Stomach (tissue), 19 donors: ENCODE measurements at places on chromosomes 7 and 10. TPM values are rescaled to one million over a fixed set of nuclear protein-coding genes. Genes with fewer than 3 reads are reported as not detected.

- H3K36me3 ChIP-seq: no peaks in the 10 kb centered on the region
- DNase-seq: no peak
- H3K4me3 ChIP-seq: no peak overlapping the region
- peaks cover 29% of the 10 kb centered on the region for H3K4me1 ChIP-seq
- H3K27ac ChIP-seq: no peak overlapping the region
- no peaks in the 10 kb centered on the region for H3K27me3 ChIP-seq
Measured at GRCh38 chr10:59082249-59082648, 94.2 kb upstream of the PHYHIPL start.

- DNase-seq: no peak
- H3K4me3 ChIP-seq: no peak overlapping the region
- H3K27me3 ChIP-seq: no peaks in the 10 kb centered on the region
- H3K27ac ChIP-seq: no peak overlapping the region
Measured at GRCh38 chr7:36652431-36652830, 71.9 kb downstream of the AOAH start.

DNA sequence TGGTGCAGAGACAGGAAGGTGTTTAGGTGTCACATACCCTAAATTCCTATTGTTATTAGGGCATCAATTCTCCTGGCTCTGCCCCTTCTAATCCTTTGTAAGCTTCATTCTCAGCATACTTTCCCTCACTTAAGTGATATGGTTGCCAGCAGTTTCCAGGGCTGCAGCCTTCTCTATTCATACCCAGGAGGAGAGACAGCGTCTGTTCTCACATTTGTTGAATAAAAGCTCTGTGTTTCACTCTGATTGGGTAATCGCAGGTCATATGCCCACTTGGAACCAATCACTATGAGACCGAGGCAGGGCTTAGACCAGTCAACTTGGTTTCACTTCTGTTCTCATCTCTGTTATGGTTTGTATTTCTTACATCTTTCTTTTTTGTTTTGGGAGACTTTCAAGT lies 109.6 kb upstream of the MTPN start:
- no peaks in the 10 kb centered on the region for H3K36me3 ChIP-seq
- peak; percentile 86 for DNase-seq
- H3K27me3 ChIP-seq: no peaks in the 10 kb centered on the region
- H3K27ac ChIP-seq: peak overlapping the region; percentile 49
- H3K4me1 ChIP-seq: no peaks in the 10 kb centered on the region
- peak overlapping the region; percentile 31 for H3K4me3 ChIP-seq

GRCh38 chr10:131418681-131419080 lies 107.2 kb upstream of the TCERG1L start:
- H3K4me1 ChIP-seq: no peaks in the 10 kb centered on the region
- no peak for DNase-seq
- peaks cover 19% of the 10 kb centered on the region for H3K27me3 ChIP-seq
- no peak overlapping the region for H3K4me3 ChIP-seq

GRCh38 chr10:72375173-72375572 lies 20.5 kb upstream of the DNAJB12 start:
- H3K36me3 ChIP-seq: peaks cover 53% of the 10 kb centered on the region
- no peak overlapping the region for H3K4me3 ChIP-seq
- peaks cover 5% of the 10 kb centered on the region for H3K4me1 ChIP-seq
- H3K27me3 ChIP-seq: no peaks in the 10 kb centered on the region

- no peaks in the 10 kb centered on the region for H3K4me1 ChIP-seq
- no peaks in the 10 kb centered on the region for H3K27me3 ChIP-seq
- peak; percentile 71 for DNase-seq
- H3K27ac ChIP-seq: no peak overlapping the region
Measured at GRCh38 chr10:52778511-52779392, 6.2 kb upstream of the MBL2 start.

DNA sequence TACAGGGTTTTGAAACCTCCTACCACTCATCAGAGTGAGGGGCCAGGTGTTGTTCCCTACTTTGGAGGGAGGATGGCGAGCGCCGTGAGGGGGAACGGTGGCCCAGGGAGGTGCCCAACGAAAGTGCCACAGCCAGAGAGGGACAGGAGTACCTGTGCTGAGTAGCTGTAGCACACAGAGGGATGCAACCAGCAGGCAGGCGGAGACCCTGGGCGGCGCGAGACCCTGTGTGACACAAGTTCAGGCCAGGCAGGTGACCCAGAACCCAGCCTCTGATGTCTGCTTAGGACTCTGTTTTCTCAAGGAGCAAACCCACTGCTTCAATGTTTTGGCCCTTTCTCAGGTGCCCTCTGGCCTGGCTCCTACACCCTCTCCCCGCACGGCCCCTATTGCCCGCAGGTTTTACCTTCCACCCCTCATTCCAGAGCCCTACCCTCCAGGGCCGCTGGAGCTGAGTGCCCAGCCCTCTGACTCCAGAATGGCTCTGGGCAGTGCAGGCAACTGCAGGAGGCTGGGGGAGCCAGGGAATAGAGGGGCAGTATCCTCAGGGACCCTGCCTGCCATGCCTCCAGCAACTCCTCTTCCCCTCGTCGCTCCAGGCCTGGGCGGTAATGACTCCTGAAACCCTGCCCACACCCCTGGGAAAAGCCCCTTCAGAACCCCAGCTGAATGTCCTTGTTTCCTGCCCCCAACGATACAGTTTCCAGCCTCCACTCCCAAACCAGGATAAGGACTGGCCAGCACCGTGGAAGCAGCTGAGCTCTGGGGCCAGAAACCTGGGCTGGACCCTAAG lies 164.1 kb upstream of the RHEB start:
- H3K4me1 ChIP-seq: peaks cover 48% of the 10 kb centered on the region
- no peak overlapping the region for H3K4me3 ChIP-seq
- H3K27ac ChIP-seq: no peak overlapping the region

DNA sequence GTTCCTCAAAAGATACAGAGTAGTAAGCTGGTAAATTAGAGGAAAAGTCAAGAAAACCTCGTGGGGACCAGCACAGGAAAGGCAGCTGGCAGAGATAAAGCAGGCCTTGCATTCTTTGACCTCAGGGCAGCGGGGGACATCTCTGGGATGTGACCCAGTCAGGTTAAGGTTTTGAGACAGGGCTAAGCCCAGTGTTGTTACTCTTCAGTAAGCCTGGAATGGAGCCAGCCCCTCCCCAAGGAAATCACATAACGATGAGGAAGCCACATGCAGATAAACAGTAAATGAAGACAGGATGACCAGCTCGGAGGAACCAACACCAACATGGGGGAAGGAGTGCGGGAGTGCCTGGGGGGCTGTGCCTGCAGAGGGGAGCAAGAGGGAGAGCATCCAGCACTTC lies 99.6 kb downstream of the JAZF1 start:
- H3K27me3 ChIP-seq: no peaks in the 10 kb centered on the region
- DNase-seq: no peak
- peaks cover 56% of the 10 kb centered on the region for H3K4me1 ChIP-seq
- H3K27ac ChIP-seq: no peak overlapping the region
- H3K36me3 ChIP-seq: no peaks in the 10 kb centered on the region

- no peaks in the 10 kb centered on the region for H3K36me3 ChIP-seq
- H3K27ac ChIP-seq: no peak overlapping the region
- no peaks in the 10 kb centered on the region for H3K27me3 ChIP-seq
- peaks cover 40% of the 10 kb centered on the region for H3K4me1 ChIP-seq
- peak; percentile 56 for DNase-seq
Measured at GRCh38 chr7:117014673-117015133, 61.4 kb downstream of the ST7 start.

- H3K27ac ChIP-seq: no peak overlapping the region
- DNase-seq: no peak
- no peaks in the 10 kb centered on the region for H3K27me3 ChIP-seq
- no peaks in the 10 kb centered on the region for H3K36me3 ChIP-seq
Measured at GRCh38 chr10:22005763-22006162, 2.2 kb upstream of the DNAJC1 start.

DNA sequence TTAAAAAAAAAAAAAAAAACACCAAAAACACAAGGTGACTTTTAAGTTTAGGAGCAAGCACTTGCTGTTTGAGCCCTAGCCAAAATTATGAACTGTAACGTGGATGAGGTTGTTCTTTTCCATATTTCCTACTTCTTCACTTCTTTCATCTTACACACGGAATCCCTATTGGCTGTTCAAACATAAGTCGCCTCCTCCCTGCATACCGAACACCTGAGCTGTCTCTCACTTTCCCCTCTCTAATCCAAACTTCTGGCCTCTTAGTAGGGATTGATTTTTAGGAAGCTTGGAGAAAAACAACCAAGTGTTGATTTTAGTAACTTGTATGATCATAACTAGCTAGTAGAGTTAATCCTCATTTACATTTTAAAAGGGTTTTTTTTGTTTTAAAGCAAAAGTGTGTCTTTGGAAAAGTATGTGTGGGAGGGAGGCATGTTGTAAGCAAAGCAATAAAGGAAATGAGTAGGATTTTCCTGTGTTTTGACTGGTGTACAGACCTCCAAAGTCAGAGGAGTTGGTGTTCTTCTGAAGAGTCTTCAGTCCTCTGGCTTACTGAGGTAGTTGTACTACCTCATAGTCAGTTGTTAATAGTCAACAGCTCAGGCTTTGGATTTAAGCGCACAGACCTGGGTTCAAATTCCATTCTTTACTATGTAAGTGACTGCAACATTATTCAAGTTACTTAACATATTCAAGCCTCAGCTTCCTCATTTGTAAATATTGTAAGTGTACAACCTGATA lies 39.3 kb downstream of the RABGEF1 start:
- H3K27me3 ChIP-seq: no peaks in the 10 kb centered on the region
- H3K27ac ChIP-seq: no peak overlapping the region
- no peak overlapping the region for H3K4me3 ChIP-seq
- H3K4me1 ChIP-seq: no peaks in the 10 kb centered on the region

GRCh38 chr7:89357121-89357520 lies 561.6 kb upstream of the TEX47 start:
- H3K36me3 ChIP-seq: no peaks in the 10 kb centered on the region
- H3K27ac ChIP-seq: no peak overlapping the region
- H3K27me3 ChIP-seq: no peaks in the 10 kb centered on the region
- DNase-seq: no peak
- no peaks in the 10 kb centered on the region for H3K4me1 ChIP-seq

DNA sequence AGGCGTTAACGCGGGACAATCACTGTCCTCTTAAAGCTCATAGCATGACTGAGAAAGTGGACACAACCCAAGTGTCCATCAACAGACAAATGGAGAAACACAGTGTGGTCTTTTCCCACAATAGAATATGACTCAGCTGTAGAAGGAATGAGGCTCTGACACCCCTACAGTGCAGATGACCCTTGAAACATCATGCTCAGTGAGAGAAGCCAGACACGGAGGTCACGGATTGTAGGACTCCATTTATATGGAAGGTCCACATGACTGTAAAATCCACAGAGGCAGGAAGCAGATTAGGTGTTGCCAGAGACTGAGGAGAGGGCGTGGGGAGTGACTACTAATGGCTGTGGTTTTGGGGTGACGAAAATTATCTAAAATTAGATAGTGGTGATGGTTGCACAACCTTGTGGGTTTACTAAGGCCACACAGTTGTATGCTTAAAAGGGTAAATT lies 6.1 kb upstream of the NCAPG2 start:
- no peaks in the 10 kb centered on the region for H3K36me3 ChIP-seq
- H3K27me3 ChIP-seq: no peaks in the 10 kb centered on the region
- H3K4me1 ChIP-seq: peaks cover 5% of the 10 kb centered on the region
- no peak for DNase-seq

GRCh38 chr10:11180228-11180627 lies 162.6 kb downstream of the CELF2 start:
- H3K4me3 ChIP-seq: no peak overlapping the region
- H3K27me3 ChIP-seq: no peaks in the 10 kb centered on the region
- DNase-seq: peak; percentile 30
- no peaks in the 10 kb centered on the region for H3K4me1 ChIP-seq

- H3K27me3 ChIP-seq: no peaks in the 10 kb centered on the region
- H3K36me3 ChIP-seq: no peaks in the 10 kb centered on the region
Measured at GRCh38 chr7:104848138-104848990, 165.6 kb upstream of the KMT2E start.

DNA sequence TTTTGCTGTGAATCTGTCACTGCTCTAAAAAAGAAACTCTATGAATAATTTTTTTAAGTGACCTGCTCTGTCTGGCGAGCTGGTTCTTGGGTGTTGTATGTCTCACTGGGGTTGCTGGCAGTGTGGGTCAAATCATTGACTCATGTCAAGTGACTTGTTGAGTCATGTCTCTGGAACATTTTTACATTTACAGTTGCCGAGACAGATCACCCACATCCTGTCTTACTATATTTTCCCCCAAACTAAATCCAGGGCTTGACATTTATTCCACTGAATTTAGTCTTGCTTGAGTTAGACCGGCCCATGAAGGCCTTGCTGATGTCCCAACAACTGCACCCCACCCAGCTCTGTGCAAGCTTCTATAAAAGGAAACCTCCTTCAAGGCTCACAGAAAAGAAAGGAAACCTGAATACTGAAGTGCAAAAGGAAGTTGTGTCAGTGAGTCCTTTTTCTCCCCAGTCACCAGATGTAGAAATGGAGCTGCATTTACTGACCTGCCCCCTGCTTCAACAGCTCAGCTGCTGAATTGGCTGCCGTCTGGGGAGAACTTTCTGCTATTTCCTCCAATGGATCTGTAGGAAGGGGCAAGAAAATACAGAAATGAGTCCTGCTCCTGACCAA lies 290.3 kb downstream of the TNS3 start:
- peak overlapping the region; percentile 61 for H3K27ac ChIP-seq
- H3K27me3 ChIP-seq: no peaks in the 10 kb centered on the region
- H3K4me3 ChIP-seq: no peak overlapping the region

GRCh38 chr7:158312789-158313188 lies 274.8 kb downstream of the PTPRN2 start:
- H3K4me3 ChIP-seq: no peak overlapping the region
- H3K27ac ChIP-seq: no peak overlapping the region
- no peaks in the 10 kb centered on the region for H3K4me1 ChIP-seq
- DNase-seq: no peak

DNA sequence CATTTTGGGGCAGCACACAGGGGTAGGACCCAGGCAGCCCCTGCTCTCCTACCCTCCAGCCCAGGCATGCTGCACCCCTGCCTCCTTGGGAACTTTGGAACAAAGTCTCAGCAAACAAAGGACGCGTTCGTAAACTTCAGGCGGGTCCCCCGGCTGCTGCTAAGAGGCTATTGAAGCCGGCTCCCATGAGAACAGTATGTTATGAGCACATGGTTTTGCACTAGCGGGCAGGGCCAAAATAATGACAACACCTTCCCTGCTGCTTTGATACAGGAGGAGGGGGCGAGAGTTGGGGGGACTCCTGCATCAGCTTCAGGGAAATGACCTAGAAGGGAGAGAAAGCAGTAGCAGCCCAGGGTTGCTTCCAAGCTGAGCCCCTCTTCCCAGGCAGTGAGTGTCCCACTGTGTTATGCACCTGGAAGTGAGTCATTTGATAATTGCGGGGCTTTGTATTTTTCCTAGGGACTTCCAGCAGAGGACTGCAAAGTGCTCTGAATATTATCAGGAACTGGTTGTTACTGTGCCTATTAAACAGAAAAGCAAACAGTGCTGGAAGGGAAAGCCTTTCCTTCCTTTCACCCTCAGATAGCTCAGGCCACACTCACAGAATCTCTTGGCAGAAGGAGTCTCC lies 6.9 kb downstream of the ITPRIP start:
- H3K4me1 ChIP-seq: peaks cover 84% of the 10 kb centered on the region
- H3K4me3 ChIP-seq: no peak overlapping the region
- H3K27me3 ChIP-seq: no peaks in the 10 kb centered on the region
- peaks cover 8% of the 10 kb centered on the region for H3K36me3 ChIP-seq
- H3K27ac ChIP-seq: peak overlapping the region; percentile 79

- no peak overlapping the region for H3K4me3 ChIP-seq
- no peak overlapping the region for H3K27ac ChIP-seq
- H3K36me3 ChIP-seq: peaks cover 9% of the 10 kb centered on the region
- no peaks in the 10 kb centered on the region for H3K27me3 ChIP-seq
- no peak for DNase-seq
Measured at GRCh38 chr10:96863922-96864543, 31.9 kb downstream of the LCOR start.

SEMA3E gene
- not detected for total RNA-seq

KCNIP2 gene
- total RNA-seq: 5.7 TPM

MYPN gene
- not detected for total RNA-seq

ITIH5 gene
- total RNA-seq: 18.8 TPM

AFAP1L2 gene
- total RNA-seq: 19.3 TPM

HOXA10 gene
- not detected for total RNA-seq

ACSL5 gene
- 44.0 TPM for total RNA-seq

ALOX5 gene
- 3.2 TPM for total RNA-seq

DKK1 gene
- total RNA-seq: not detected
